Ascending aorta (tissue), 2 donors: ENCODE measurements at places on chromosomes 3 and 15.

DNA sequence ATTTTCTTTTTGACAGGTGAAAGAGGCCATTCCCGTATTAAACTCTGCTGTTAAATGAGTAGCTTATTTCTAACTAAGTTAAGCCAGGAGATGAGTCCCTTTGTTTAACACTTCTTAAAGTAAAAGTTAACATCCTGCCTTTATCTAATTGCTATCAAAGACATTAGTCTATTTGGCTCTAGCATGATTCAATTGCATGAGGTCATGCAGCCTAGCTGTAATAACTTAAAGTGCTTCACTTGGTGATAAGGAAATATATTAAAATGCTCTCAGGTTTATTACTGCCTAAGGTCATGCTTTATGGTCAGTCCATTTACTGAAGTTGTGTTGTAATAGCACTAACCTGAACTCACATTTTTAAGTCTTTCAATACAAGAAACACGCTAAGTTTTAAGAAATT is 82.3 kb upstream of the MLF1 start:
- DNase-seq: no peak

DNA sequence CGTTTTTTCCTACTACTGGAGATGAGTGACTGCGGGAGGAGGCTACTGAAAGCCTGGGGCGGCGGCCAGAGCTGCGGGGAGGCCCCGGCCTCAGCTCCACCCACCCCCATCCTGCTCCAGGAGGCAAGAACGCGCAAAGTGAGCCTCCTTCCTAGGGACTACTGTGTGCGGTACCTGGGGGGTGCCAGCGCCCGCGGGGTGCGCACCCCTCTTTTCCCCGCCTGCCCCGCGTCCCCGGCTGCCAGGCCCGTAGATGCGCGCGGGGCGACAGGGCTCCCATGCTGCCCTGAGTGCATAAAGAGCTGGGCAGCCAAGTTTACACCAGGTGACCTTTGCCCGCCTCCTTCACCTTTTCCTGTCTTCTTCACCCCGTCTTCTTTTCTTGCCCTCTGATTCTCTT is 2.5 kb upstream of the USF3 start:
- DNase-seq: no peak

- DNase-seq: no peak
Observed at GRCh38 chr3:123733341-123733740, 148.5 kb upstream of the HACD2 start.

DNA sequence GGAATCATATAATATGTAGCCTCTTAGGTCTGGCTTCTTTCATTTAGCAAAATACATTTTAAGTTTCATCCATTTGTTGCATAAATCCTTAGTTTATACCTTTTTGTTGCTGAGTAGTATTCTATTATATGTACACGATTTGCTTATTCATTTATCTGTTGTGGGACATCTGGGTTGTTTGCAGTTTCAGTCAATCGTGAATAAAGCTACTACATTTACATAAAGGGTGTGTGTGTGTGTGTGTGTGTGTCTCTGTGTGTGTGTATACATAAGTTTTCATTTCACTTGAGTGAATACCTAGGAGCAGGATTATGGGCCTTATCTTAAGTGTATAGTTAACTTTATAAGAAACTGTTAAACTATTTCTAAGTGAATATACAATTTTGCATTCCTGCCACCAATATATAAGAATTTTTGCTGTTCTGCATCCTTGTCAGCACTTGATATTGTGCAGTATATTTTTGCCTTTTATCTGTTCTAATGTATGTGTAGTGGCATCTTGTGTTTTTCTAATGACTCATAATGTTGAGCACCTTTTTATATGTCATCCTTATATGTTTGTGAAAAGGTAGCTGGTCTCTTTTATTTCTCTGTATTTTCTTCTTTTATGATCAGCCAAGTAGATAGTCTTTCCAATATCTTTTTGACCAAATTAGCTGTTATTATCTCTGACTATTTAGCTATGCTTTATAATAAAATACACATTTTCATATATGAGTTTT is 55.0 kb downstream of the GLCE start:
- no peak for DNase-seq

DNA sequence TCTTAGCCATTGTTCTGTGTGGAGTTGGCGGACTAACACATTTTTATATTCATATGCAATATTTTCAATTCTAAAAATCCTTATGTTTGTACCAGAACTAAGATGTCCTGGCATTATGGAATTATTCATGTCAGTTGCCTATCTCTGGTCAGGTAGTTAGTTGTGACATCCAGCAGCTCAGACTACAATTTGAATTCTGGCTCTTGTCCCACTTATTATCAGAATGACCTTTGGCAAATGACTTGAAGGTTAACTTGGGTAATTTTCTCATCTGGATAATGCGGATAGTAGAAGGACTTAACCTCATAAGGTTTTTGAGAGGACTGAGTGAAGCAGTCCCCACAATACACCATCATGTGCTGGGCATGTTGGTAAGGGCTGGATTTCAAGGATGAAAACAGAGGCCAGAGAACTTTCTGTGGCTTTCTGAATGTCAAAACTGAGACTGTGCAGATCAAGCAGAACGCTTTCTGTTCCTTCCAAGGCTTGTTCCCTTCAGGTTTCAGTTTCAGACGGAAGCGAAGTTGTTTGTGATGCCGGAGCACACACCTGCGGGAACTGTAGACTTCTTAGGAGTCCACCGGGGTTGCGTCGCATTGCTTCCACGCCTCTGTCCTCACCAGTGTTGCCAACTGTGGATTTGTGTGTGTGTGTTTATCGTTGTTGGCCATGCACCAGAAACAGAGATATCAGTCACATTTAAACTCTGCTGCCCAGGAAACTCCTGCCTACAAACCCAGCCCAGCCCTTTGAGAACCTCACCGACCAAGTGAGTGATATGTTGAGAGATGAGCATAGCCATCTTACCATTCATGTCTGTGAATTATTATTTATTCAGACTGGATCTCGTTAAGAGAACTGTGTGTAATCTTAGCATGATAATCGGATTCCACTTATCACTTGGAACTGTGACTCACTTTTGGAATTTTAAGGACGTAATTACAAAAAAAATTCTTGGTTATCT is 76.0 kb downstream of the PTPRG start:
- no peak for DNase-seq

- DNase-seq: no peak
Observed at GRCh38 chr15:58448331-58448730, 16.5 kb downstream of the LIPC start.

- DNase-seq: no peak
Observed at GRCh38 chr15:23687143-23687470, at the start of gene NDN. TSS of gene NDN (minus strand) at chr15:23687305. CDS start at chr15:23687217, 88 bp downstream.

- no peak for DNase-seq
Observed at GRCh38 chr15:77195586-77195985, 124.7 kb upstream of the TSPAN3 start.

- no peak for DNase-seq
Observed at GRCh38 chr3:182716114-182716688, 77.1 kb upstream of the ATP11B start.

DNA sequence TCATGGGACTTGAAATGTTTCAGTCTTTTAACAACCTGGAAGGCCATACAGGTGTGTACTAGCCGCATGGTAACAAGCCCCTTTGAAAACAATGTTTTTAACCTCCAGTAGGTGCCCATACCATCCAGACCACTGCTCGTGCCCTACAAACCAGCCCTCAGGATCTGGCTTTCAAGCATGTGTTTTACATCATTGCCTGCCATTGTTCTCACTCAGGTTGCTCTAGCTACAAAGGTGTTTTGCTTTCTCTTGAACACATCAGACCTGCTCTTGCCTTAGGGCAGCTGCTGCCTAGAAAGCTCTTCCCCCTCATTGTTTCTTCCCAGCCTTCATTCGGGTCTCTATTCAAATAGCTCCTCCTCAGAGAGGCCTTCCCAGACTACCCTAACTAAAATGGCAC is 32.3 kb upstream of the MAP3K13 start:
- DNase-seq: no peak

DNA sequence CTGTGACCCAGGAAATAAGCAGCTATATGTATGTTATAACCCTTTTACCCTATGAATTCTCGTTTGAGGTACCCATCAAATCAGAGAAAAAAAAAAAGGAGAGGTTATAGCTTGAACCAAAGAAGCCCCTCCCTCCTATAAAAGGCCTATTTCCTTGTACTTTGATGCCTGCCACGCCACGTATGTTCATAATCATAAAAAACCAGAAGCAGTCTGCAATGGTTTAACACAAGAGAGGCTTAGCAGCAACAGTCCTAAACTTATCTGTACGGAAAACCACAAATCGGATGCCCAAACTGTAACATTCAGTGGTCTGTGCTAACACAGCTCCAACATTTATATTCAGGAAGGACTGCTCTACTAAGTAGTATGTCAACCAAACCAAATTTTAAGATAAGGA is 21.2 kb downstream of the CCR8 start:
- no peak for DNase-seq

DNA sequence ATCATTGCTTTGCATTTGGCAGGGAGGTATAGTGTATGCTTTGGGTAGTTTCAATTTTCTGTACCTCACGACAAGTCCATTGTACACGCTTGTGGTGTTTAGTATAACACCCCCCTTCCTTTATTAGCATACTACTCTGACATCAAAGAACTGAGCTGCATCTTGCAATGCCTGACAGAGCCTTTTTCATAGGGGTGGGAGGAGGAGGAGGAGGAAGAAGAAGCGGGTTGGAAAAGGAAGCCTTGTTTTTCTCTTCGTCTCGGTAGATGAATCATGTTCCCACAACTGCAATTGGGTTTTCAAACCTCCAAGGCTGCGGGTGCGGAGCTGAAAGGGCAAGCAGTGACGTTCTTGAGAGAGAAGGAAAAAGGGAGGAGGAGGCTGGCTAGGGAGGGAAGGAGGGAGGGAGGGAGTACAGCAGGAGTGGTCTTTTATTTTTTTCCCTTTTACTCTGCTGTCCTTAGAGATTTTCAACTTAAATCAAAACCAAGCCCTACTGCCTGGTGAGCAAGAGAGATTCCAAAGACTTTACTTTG is 175.7 kb downstream of the KLHL25 start:
- DNase-seq: peak; percentile 94

- no peak for DNase-seq
Observed at GRCh38 chr3:2851361-2851760, 258.8 kb downstream of the IL5RA start.

GRCh38 chr3:31523543-31523942 is 9.2 kb upstream of the STT3B start:
- DNase-seq: no peak

DNA sequence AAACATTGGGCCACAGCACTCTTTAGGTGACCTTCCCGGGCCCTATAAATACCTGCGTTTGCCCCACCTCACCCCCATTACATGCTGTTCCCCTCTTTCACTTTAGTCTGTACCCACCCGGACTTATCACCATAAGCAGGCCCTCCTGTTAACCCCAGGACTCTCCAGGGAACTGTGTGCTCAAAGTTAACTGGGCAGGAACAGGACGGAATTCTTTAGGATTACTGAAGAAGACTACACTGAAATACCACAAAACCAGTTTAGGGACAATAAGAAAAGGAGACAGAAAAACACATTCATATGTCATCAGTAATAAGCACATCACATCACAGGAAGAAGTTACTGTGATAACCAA is 45.5 kb downstream of the FSIP1 start:
- DNase-seq: no peak

- no peak for DNase-seq
Observed at GRCh38 chr3:37899101-37899707, 37.5 kb downstream of the CTDSPL start.

DNA sequence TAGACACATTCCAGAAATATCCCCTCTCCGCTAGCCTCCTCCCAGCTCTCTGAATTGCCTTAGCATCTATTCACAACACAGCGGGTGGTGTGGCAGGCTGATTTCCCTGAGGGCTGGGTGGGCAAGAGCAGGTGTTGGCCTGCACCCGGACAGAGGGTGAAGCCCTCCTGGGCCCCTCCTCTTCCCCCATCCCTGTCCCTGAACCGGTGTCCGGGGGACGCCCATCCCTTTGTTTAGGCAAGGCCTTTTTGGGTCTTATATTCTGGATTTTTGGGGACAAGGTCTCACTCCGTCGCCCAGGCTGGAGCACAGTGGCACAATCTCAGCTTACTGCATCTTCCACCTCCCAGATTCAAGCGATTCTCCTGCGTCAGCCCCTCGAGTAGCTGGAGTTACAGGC is 55.2 kb upstream of the KLHL25 start:
- DNase-seq: no peak

GRCh38 chr3:100682056-100682853 is 27.0 kb upstream of the TFG start:
- no peak for DNase-seq

GRCh38 chr15:29456255-29456654 is 186.6 kb upstream of the NSMCE3 start:
- no peak for DNase-seq

- no peak for DNase-seq
Observed at GRCh38 chr15:99097441-99098410, 7.2 kb upstream of the SYNM start.
